B cell (primary cell): ENCODE measurements at places on chromosomes 12 and 14.

DNA sequence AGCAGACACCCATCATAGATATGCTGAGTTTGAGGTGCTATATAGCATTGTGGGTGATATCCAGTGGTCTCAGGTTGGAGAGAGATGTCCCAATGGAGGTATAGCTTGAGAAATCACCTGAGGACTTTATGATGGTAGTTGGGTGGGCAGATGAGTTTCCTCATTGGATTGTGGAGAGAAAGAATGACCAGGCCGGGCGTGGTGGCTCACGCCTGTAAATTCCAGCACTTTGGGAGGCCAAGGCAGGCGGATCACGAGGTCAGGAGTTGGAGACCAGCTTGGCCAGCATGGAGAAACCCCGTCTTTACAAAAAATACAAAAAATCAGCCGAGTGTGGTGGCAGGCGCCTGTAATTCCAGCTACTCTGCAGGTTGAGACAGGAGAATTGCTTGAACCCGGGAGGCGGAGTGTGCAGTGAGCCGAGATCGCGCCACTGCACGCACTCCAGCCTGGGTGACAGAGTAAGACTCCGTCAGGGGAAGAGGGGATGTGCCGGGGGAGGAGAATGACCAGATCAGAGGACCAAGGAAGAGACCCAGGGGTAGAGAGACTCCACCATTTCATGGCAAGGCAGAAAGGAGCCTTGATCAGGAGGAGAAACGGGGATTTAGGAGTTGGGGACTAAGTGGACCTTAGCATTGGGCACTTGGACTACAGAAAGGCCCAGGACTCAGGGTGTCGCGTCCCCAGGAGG lies 757 bp upstream of the PCK2 start:
- H3K27ac ChIP-seq: peak overlapping the region; percentile 80
- peaks cover 12% of the 10 kb centered on the region for H3K36me3 ChIP-seq
- no peak for DNase-seq
- peaks cover 35% of the 10 kb centered on the region for H3K4me1 ChIP-seq
- no peak overlapping the region for H3K4me3 ChIP-seq
- H3K27me3 ChIP-seq: no peaks in the 10 kb centered on the region

DNA sequence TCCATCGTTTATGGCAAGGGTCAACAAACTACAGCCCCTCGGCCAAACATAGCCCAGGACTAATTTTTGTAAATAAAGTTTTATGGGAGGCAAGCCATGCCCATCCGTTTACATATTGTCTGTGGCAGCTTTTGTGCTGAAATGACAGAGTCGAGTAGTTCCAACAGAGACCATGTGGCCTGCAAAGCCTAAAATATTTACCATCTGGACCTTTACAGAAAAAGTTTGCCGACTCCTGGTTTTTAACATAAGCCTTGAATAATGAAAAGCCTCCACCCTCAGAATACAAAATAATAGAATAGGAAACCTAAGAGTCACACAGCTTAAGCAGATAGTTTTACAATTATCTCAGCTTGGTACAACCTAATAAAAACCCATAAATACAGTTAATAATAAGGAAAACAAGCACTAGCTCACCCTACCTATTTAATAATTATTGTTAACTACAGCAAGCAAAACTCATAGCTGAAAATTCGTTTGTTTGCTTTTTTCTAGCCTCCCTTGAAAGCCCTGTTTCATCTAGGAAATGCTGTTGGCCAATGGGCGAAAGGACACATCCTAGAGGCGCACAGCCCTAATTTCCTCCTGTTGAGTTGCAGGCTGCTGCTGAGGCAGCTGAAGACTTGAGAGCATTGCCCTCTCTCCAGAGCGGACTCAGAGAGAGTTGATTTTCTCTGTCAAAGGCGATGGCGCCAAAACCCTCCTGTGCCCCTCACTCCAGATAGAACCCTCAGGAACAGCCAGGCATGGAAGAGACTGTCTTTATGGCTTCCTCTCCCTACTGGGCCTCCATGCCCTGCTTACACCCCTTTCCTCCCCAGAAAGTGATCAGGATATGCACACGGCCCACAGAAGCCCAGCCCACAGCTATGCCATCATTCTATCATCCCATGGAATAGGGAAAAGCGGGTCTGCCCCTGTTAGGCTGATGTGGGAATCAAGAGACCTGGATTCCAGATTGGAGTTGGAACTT lies 107.2 kb downstream of the DPF3 start:
- no peak overlapping the region for H3K27ac ChIP-seq
- no peak overlapping the region for H3K4me3 ChIP-seq
- no peaks in the 10 kb centered on the region for H3K36me3 ChIP-seq
- H3K27me3 ChIP-seq: no peaks in the 10 kb centered on the region
- H3K4me1 ChIP-seq: peaks cover 38% of the 10 kb centered on the region

DNA sequence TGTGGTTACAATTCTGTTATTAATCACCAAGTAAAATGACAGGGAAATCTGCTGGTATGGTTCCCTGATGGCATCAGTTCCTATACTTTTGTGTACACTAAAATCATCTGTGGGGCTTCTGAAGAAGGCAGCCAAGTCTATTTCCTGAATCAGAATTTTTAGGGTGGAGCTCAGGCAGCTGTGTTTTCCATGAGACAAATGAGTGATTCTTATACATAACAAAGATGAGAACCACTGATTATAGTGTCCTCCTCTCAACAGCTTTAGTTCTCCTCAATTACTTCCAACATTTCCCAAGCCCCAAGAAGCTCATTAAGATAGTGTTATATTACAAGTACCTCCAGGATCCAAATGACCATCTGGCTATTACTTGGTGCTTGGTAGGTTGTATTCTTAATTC lies 64.5 kb upstream of the USP44 start:
- peak overlapping the region; percentile 32 for H3K27ac ChIP-seq
- H3K27me3 ChIP-seq: no peaks in the 10 kb centered on the region
- no peak overlapping the region for H3K4me3 ChIP-seq
- peaks cover 22% of the 10 kb centered on the region for H3K4me1 ChIP-seq
- H3K36me3 ChIP-seq: no peaks in the 10 kb centered on the region

- no peaks in the 10 kb centered on the region for H3K36me3 ChIP-seq
- no peak for DNase-seq
- no peak overlapping the region for H3K4me3 ChIP-seq
Measured at GRCh38 chr12:29316752-29317151, 64.2 kb downstream of the ERGIC2 start.

DNA sequence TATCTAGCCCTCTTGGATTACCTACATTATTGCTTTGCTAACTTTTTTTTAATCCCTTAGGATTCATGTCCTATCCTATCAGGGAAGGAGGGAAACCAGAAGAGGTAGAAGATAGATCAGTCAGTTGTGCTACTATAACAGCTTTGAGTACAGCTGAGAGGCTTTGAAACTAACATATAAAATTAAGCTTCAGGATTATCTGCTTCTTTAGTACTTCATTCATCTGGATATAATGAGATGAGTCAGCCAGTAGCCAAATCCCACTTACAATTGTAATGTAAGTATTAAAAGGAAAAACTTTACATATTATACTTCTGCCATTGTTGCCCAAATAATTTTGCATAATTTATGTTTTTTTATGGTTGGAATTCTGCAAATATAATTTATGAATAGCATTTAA lies 33.4 kb upstream of the ANO6 start:
- no peak overlapping the region for H3K4me3 ChIP-seq
- H3K36me3 ChIP-seq: no peaks in the 10 kb centered on the region
- no peaks in the 10 kb centered on the region for H3K27me3 ChIP-seq

DNA sequence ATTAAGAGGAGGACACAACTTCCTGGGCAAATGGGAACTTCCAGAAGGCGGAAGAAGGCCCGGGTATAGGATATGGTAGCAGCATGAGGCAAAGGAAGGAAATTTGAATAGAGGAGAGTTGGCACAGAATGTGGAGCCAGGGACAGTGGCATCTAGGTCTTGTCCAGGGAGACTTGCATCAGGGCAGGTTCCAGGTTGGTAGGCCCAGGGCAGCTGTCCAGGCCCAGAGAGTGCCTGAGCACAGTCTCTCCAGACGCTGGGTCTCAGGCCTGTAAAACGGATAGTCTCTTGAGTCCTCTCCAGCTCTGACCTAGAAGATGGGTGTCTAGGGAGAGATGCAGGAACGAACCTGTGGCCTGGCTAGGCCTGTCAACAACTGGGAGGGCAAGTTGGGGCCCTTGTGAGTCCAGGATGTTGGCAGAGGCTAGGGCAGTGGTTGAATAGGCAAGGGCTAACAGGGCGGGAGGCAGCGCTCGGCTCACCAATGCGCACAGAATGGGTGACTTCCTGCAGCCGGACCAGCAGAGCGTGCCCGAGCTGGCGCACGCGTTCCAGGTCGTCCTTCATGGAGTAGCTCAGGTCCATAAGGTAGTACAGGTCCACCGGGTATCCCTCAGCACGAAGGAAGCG lies 9.9 kb downstream of the ITGB7 start:
- H3K4me1 ChIP-seq: peaks cover 46% of the 10 kb centered on the region
- H3K4me3 ChIP-seq: no peak overlapping the region
- H3K27ac ChIP-seq: no peak overlapping the region
- no peak for DNase-seq
- H3K36me3 ChIP-seq: peaks cover 73% of the 10 kb centered on the region

DNA sequence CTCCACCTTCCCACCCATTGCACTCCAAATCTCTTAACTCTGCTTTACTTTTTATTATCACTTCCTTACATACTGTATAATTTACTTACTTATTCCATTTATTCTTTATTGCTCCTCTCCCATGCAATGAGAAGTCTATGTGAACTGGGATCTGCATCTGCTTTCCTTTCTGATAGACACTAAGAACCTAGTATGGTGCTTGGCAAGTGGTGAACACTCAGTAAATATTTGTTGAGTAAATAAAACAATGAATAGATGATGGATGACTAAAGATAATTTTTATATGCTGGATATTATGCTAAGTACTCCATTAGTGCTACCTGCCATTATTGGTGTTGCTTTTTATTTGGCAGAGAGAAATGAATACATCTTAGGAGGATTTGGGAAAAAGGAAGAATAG lies 151.0 kb downstream of the TPH2 start:
- no peak overlapping the region for H3K27ac ChIP-seq
- no peak overlapping the region for H3K4me3 ChIP-seq
- no peak for DNase-seq
- no peaks in the 10 kb centered on the region for H3K4me1 ChIP-seq
- no peaks in the 10 kb centered on the region for H3K36me3 ChIP-seq

GRCh38 chr14:102958461-102958860 lies 36.0 kb downstream of the AMN start:
- H3K4me1 ChIP-seq: no peaks in the 10 kb centered on the region
- no peak overlapping the region for H3K4me3 ChIP-seq
- H3K27ac ChIP-seq: no peak overlapping the region
- no peak for DNase-seq

DNA sequence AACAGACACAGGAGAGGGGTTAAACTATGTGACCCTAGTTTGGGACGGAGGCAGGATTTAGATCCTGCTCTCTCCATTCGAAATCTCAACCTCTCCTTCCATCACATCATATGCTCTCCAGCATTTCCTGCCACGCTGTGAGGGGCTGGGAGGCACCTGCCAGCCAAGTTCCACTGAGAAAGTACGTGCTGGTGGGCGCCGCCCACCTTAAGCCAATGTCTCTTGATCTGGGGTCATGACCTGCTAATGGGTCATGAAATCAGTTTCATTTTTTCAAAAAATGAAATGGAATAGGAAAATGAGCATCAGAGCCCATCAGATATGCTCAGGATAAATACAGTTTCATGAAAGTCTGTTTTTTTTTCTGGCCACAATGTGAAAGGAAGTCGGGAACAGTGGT lies 7.2 kb downstream of the MCRS1 start:
- no peaks in the 10 kb centered on the region for H3K36me3 ChIP-seq
- no peak overlapping the region for H3K4me3 ChIP-seq
- no peak overlapping the region for H3K27ac ChIP-seq
- no peaks in the 10 kb centered on the region for H3K27me3 ChIP-seq

DNA sequence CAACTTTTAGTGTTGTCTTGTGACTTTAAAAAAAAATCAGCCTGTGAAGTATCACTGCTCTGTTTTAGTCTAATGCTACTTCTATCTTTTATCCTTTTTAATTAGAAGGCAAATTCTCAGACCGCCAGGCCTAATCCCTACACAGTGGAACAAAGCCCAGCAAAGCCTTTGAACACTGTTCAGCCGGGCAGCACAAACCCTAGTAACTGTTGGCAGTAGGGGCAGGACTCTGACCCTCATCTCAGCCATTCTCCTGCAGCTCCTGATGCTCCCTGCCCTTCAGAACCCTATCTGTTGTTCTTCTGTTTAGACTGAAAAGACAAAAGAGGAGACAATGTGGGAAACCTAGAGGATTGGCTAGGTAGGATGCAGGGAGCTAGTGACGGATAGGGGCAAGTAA lies 78.0 kb upstream of the OTX2 start:
- no peaks in the 10 kb centered on the region for H3K4me1 ChIP-seq
- H3K36me3 ChIP-seq: no peaks in the 10 kb centered on the region
- no peak overlapping the region for H3K27ac ChIP-seq
- no peaks in the 10 kb centered on the region for H3K27me3 ChIP-seq
- DNase-seq: no peak
